NCI-H1092 treated with DMSO at 0.1 percent for 48 hours (cell line): ENCODE measurements at places on chromosomes 3 and 15.
A peak's percentile ranks its signal among the peaks of the same experiment; 100 is the strongest.

- no peak for DNase-seq
Observed at GRCh38 chr3:100454677-100455076, 37.7 kb upstream of the TMEM45A start.

- no peak for DNase-seq
Observed at GRCh38 chr3:198070871-198071270, 110.9 kb downstream of the LMLN start.

- DNase-seq, result peak; percentile 18
Observed at GRCh38 chr15:50315814-50316630, 39.0 kb downstream of the GABPB1 start.

- no peak for DNase-seq
Observed at GRCh38 chr3:197908957-197909701, 40.9 kb upstream of the RPL35A start.

DNA sequence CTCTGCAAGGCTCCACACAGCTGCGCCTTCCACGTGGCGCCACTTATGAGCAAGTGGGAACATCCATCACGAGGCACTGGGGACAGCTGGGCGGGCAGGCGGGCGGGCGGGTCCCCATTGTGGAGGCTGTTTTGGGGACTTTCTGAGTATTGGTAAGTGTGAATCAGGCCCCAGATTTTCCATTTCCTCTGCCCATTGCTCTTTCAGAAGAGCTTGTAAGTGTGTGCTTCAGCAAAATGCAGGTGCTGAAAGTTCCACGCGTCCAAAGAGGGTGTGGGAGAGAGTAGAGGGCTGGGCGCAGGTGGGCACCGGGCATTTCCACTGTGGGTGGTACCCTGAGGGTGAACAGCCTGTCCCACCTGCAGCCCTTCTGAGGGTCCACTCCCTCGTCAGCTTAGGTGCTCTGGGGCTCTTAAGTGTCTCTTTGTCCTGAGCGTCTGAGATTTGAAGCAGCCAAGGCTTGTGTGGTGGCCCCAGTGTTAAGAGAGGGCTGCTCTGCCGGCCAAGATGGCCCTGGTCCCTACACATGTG, 177.1 kb downstream of the RPLP1 start:
- no peak for DNase-seq

DNA sequence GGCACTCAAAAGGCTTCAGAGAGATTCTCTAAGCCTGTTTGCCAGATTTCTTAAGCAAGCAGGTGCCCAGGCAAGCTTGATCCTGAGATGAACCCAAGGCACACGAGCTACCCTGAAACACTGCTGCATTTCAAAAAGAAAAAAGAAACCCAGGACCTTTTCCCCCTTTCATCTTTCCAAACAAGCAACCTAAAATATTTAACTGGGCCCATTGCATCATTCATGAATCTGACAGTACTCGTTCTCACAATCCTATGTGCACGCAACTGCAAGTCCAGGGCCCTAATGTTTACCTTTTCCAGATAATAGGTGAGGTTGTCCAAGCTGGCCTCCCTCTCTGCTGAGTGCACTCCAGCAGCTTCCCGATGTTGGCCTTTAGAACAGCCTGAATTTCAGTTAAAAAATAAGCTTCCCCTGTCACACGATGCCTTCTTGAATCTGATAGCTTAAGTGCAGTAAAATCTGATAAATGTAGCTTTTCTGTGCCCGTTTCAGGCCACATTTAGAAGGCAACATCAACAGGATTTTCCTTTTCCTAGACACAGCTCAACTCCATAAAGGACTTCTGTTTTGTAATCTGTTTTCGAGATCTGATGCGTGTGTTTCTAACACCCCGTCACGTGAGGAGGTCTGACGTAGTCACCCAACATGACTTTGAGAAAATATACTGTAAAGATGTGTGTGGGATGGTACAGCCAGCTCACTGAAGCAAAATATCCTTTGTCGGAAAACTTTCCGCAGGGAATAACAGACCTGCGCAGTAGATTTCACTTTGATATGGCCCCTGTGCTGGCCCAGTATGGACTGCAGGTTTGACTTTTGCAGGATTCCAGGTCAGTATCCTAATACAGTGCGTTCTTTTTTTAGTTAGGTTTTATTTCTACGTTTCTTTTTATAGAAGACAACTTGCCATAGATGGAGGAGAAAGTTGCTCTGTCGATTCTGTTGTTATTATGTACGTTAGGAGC, 55.1 kb upstream of the RASA2 start:
- no peak for DNase-seq

- DNase-seq, result no peak
Observed at GRCh38 chr3:28292622-28293021, 51.2 kb downstream of the CMC1 start.
